ENCODE measurements at places on chromosomes 16 and 17.

DNA sequence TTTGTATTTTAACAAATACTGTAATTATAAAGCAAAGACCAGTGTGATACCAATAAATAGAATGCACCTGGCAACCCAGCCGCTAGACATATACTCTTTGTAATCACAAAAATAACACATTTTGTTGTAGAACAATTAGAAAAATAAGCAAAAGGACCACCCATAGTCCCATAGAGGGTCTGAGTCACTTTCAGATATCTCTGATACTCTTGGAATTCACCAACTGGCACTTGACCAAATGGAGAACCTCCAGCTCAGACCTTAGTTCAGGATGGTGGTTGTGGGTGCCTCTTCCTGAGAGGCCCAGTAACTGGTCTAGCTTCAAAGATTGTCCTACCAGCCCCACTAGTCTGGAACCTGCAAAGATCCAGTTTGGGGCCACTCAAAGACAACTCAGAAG, 789 bp upstream of the TERF2 start:
- no peak for DNase-seq

- DNase-seq = no peak
Observed at GRCh38 chr16:77868052-77868451, 79.7 kb downstream of the VAT1L start.

GRCh38 chr17:29085223-29085622, 42.3 kb downstream of the PIPOX start:
- DNase-seq = no peak

DNA sequence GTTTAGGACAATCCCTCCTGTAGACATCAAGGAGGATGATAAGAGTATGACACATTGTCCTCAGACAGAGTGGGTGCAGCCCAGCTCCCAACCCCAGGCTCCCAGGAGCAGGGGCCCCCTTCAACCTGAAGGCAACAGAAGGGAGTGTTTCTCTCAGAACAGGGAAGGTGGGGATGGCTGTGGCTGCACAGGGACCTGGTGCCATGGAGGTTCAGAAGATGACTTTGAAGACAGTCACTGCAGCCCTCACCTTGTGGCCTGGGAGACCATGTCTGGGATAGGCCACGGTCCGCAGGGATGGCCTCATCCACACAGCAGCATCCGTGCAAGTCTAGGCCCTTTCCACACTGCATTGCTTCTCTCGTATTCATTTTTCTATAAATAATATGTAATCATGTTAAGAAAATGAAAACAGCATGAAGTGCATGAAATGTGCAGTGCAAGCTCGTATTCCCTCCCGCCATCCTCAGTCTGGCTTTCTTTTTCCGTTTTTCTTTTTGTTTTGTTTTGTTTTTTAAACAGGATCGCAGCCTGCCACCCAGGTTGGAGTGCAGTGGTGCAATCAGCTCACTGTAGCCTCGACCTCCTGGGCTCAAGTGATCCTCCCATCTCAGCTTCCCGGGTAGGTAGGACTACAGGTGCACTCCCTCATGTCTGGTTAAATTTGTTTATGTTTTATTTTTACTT, 71.1 kb downstream of the METRNL start:
- no peak for DNase-seq

GRCh38 chr17:81976332-81977210, 858 bp upstream of the ASPSCR1 start:
- DNase-seq = no peak
